ENCODE measurements at places on chromosomes 1 and 21.

DNA sequence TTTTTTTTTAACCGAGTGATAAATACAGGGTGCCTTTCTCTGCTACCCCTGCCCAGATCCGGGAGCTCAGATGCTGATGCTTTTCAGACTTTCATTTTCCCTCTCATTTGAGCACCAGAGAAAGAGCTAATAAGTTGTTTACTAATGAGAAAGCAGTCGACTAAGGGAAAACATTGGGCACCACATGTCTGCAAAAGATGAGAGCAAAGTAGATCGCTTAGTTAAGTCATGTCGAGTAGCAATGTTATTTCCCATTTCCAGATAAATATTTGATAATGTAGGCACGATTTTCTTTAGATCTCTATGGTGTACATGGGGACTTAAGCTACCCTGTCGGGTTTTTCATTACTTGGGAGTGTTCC lies 1.2 kb downstream of the PKN2 start:
- no peak for DNase-seq
- peak overlapping the region; percentile 98 for H3K27ac ChIP-seq
- peak overlapping the region; percentile 94 for H3K4me3 ChIP-seq
- no peaks in the 10 kb centered on the region for H3K27me3 ChIP-seq
- peaks cover 8% of the 10 kb centered on the region for H3K36me3 ChIP-seq

DNA sequence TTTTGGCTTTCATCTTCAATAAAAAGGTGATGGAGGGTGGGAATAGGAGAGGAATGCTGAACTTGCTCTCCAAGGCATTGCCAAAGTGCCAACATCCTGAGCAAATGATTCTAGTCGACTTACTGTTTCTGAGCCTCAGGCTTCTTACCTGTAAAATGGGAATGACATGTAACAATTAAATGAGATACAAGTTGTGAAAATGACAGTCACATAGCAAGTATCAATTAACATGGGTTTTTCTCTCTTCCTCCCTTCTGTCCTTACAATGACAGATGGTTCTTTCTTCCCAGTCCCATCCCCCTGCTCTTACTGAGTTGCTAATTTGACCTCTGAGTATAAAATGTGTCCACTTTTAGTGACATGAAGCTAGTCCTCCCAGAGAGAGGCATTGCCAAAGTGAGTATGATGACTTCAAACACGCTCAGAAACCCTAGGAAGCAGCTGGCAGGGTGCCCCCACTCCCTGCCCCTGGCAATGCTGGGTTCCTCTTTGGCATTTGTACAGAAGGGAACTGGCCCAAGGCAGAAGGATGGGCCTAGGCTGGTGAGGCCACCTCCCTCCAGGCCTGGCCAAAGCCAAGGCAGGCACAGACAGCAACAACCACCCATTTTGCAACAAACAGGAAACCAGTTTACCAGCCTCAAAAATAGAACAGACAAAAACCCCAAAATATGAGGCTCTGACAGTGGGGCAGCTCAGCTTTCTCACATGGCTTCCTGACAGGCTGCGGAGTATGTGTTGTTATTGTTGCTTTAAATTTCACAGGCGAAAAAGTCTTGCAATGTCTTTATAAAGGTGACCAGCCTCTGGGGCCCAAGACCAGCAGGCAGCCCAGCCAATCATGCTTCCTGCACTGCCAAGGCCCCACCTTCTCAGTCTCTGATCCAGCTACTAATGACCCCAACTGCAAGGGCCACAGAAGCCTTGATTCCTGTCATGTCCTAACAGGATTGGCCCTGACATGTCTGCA lies 115.9 kb downstream of the HIVEP3 start:
- H3K4me3 ChIP-seq = no peak overlapping the region
- H3K27ac ChIP-seq = peak overlapping the region; percentile 80
- no peaks in the 10 kb centered on the region for H3K27me3 ChIP-seq
- no peaks in the 10 kb centered on the region for H3K36me3 ChIP-seq

- DNase-seq = no peak
- no peaks in the 10 kb centered on the region for H3K27me3 ChIP-seq
- peak overlapping the region; percentile 13 for H3K4me3 ChIP-seq
- H3K4me1 ChIP-seq = no peaks in the 10 kb centered on the region
- no peaks in the 10 kb centered on the region for H3K36me3 ChIP-seq
Observed at GRCh38 chr1:36400514-36400824, 2.8 kb upstream of the LSM10 start.

GRCh38 chr1:36934061-36934460 lies 100.3 kb downstream of the GRIK3 start:
- H3K4me1 ChIP-seq = no peaks in the 10 kb centered on the region
- no peak for DNase-seq
- H3K36me3 ChIP-seq = no peaks in the 10 kb centered on the region
- H3K27ac ChIP-seq = no peak overlapping the region
- no peak overlapping the region for H3K4me3 ChIP-seq

DNA sequence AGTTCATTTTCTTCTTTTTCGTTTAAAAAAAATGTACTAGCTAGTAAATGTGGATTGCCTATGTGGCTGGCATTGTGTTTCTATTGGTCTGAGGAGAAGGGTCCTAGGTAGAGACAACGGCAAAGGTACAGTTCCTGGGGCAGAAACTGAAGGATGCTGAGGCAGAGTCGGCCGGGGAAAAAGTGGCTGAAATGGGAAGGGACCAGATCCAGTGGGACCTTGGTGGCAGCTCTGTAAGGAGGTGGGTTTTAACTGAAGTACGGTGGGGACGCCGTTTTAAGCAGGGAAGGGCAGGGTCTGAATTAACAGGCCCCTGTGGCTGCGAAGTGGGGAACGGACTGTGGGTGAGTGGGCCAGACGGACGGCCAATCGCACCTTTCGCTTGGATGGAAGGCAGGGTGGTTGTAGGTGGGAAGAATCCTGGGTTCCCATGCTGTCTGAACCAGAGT lies 420 bp upstream of the VPS13D start:
- peak overlapping the region; percentile 10 for H3K27ac ChIP-seq
- no peaks in the 10 kb centered on the region for H3K36me3 ChIP-seq
- H3K4me1 ChIP-seq = peaks cover 18% of the 10 kb centered on the region
- DNase-seq = no peak
- H3K4me3 ChIP-seq = peak overlapping the region; percentile 99
- no peaks in the 10 kb centered on the region for H3K27me3 ChIP-seq

GRCh38 chr1:168618886-168619285 lies 42.5 kb downstream of the XCL1 start:
- no peak overlapping the region for H3K27ac ChIP-seq
- H3K27me3 ChIP-seq = no peaks in the 10 kb centered on the region
- H3K4me1 ChIP-seq = peaks cover 13% of the 10 kb centered on the region
- no peak overlapping the region for H3K4me3 ChIP-seq

- no peak for DNase-seq
- no peak overlapping the region for H3K4me3 ChIP-seq
- no peak overlapping the region for H3K27ac ChIP-seq
- no peaks in the 10 kb centered on the region for H3K27me3 ChIP-seq
- no peaks in the 10 kb centered on the region for H3K4me1 ChIP-seq
Observed at GRCh38 chr1:191888996-191889622, 269.2 kb upstream of the RGS18 start.

DNA sequence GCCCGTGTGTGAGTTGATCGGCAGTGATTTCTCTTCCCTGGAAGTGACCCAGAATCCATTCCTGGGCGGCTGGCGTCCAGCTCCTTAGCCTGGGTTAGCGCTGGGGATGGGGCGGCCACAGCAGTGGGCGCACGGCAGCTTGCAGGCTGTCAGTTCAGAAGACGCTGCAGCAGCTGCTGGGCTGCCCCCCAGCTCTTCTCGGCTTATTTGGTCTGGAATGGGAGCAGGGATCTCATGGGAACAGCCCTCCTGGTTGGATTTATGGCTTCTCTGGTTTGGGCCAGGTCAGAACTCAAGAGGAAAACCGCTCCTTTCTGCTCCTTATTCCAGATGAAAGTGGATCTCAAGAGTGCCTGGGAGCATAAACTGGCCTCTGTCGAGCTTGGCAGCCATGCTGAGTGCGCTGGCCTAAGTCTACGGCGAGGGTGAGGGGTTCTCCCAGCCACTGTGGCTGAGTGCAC lies 148.2 kb downstream of the PRDM16 start:
- no peak for DNase-seq
- no peaks in the 10 kb centered on the region for H3K4me1 ChIP-seq
- no peaks in the 10 kb centered on the region for H3K36me3 ChIP-seq
- H3K27ac ChIP-seq = no peak overlapping the region

Measured in esophagus squamous epithelium (tissue), 5 donors.